NCI-H1105 treated with DMSO at 0.1 percent for 48 hours (cell line): ENCODE measurements at places on chromosomes 13 and 19.

- no peak for DNase-seq
Measured at GRCh38 chr19:990119-990571, 6.0 kb downstream of the WDR18 start.

- DNase-seq = no peak
Measured at GRCh38 chr13:108974686-108975085, 345.3 kb downstream of the MYO16 start.

GRCh38 chr13:102176846-102177245, 225.0 kb downstream of the FGF14 start:
- DNase-seq = peak; percentile 45

DNA sequence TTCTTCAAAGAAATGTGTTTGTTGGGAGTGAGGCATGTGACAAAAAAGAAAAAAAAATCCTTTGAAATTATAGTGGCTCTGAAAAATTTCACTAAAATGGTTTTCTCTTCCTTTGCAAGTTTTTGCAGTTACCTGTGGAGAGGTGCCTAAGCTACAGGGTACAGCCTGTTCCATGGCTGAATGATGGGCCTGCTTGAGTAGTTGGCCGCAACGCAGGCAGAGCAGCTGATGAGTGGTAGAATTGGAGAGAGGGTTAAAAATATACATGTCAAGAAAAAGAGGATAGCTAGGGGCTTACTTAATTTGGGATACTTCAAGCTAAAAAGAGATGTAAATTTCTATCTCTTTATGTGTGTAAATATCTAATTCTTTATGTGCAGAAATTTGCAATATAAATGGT, 629.1 kb upstream of the SLC10A2 start:
- no peak for DNase-seq

- DNase-seq = no peak
Measured at GRCh38 chr19:53875602-53876325, 6.2 kb upstream of the PRKCG start.

GRCh38 chr19:10514211-10515145, 2.8 kb downstream of the S1PR5 start:
- no peak for DNase-seq

- no peak for DNase-seq
Measured at GRCh38 chr13:109737606-109738005, 48.8 kb downstream of the IRS2 start.

GRCh38 chr13:100657881-100658315, 16.7 kb downstream of the TMTC4 start:
- DNase-seq = no peak

- no peak for DNase-seq
Measured at GRCh38 chr13:101618440-101619187, 166.1 kb downstream of the ITGBL1 start.

DNA sequence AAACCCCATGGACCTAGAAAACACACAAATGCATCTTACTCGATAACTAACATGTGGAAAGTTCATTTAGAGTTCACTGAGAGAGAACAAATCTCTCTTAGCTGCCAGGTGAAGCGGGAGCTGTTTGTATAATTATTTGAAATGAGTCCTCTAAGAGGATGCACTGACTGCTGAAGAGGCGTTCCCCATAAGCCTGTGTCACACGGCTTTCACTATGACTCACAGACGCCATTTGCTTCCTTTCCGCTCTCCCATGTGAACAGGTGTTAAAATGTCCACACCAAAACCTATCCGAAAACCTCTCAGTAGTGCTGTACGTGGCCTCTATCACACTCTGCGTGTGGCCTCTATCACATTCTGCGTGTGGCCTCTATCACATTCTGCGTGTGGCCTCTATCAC, 101.8 kb downstream of the SOX1 start:
- DNase-seq = no peak

- DNase-seq = no peak
Measured at GRCh38 chr19:39430675-39431593, 4.8 kb downstream of the RPS16 start.

DNA sequence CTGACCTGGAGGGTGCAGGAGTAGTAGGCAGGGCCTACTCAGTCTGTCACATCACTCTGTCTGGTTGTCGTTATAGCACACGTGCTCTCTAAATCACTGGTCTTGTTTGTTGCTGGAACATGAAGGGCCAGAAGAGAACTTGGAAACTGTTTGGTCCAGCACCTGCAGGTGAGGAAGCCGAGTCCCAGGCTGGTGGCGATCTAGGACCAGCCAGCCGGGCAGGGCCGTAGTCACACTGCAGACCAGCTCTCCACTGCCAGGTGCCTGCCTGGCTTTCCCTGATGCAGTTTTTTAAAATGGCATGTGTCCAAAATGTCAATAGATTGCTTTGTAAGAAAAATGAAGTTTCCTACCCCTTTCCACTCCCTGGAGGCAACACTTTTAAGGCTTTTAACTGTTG, 53.7 kb downstream of the GGACT start:
- DNase-seq = no peak

GRCh38 chr19:16285769-16286498, 38.7 kb upstream of the KLF2 start:
- DNase-seq = peak; percentile 4

DNA sequence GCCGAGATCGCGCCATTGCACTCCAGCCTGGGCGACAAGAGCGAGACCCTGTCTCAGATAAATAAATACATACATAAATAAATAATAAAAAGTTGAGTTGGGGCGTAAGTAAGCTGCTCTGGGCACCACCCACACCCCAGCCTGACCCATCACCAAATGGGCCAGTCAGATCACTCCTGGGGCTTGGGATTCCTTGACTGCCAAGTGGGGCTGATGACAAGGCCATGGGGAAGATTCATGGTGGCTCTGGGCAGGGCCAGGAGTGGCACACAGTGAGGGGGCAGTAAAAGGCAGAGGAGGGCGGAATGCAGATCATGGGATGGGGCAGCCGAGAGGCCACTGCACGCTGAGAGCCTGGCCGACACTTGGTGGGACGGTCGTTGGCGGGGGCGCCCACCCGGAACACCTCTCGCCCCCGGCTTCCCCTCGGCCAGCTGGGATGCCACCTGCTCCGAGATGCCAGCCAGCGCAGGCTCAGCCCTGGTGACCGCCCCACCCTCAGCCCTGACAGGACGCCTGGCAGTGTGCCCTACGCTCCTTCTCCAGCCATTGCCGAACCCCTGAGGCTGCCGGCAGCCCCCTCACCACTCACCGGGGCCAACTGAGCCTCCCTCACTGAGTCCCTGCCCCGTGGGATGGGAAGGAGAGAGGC, 10.9 kb downstream of the ZNF653 start:
- no peak for DNase-seq

DNA sequence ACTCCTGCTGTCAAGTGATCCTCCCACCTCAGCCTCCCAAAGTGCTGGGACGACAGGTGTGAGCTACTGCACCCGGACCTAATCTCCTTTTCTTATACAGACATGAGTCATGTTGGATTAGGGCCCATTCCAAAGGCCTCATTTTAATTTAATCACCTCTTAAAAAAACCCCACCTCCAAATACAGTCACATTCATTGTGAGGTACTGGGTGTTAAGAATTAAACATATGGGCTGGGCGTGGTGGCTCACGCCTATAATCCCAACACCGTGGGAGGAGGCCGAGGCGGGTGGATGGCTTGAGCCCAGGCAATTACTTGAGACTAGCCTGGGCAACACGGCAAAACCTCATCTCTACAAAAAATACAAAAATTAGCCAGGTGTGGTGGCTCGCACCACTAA, 46.6 kb downstream of the PIN1 start:
- no peak for DNase-seq

- DNase-seq = peak; percentile 94
Measured at GRCh38 chr19:28170066-28170465, 1042.9 kb downstream of the UQCRFS1 start.

- DNase-seq = no peak
Measured at GRCh38 chr13:113126265-113127150, 3.9 kb downstream of the F10 start.

GRCh38 chr13:33872005-33872351, 54.0 kb downstream of the RFC3 start:
- DNase-seq = no peak

DNA sequence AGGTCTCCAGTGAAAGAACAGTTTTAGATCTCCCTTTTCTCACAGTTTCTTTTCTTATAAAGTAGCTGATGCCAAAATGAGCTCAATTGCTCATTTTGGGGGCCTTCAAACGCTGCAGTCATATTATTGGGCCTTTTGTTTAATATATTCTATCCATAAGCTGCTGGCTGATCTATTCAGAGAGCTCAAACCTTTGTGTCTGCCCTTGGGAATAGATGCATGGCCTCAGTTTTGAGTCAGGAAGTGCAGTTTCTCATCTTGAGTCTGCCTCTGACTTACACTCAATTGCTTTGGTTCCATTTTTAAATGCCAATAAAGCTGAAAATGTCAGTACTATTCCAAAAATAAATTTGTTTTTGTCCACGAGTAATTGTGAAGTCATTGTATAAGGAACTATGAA, 468.9 kb downstream of the KLF12 start:
- DNase-seq = no peak

- no peak for DNase-seq
Measured at GRCh38 chr19:44865196-44865767, 19.2 kb downstream of the NECTIN2 start.

GRCh38 chr19:531009-531752, 379 bp upstream of the CDC34 start:
- DNase-seq = peak; percentile 84

DNA sequence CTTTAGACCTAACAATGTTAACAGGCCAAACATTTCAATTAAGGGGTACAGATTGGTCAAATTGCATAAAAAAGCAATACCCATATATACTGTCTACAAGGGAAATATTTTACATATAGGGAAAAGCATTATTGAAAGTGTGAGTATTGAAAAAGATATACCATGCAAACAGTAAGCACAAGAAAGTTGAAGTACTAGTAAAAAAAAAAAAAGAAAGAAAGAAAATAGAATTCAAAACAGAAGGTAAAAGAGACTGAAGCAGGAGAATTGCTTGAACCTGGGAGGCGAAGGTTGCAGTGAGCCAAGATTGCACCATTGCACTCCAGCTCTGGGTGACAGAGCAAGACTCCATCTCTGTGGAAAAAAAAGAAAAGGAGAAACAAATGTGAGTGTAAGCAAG, 5.3 kb upstream of the TEX101 start:
- no peak for DNase-seq
